Stimulated activated CD4-positive, alpha-beta T cell treated with anti-CD3 and anti-CD28 coated beads, Interleukin-15, amount 100 ng/mL, for 1 hour (primary cell): ENCODE measurements at places on chromosomes 7 and 10.

GRCh38 chr7:83457022-83457892 is 191.7 kb downstream of the SEMA3E start:
- DNase-seq, result no peak

GRCh38 chr10:51651063-51651462 is 48.3 kb downstream of the CSTF2T start:
- DNase-seq, result no peak

- no peak for DNase-seq
Observed at GRCh38 chr7:107253599-107253998, 84.8 kb downstream of the HBP1 start.

DNA sequence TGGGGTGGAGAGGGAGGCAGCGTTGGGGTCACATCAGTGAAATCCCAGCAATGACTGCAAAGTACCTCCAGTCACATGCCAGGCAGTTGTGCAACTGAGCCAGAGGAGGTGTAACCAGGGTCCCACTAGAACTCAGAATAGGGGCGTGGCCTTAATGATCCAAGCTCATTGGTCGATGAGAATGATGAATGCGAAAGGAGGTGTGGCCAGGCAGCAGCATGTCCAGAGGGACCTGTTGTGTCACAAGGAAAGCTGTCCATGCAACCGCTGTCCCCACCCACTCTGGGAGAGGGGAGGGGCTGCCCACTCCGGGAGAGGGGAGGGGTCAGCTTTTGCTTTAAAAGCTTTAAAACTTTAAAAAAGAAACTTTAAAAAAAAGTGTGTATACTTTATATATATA is 25.3 kb upstream of the MTPAP start:
- DNase-seq, result no peak

DNA sequence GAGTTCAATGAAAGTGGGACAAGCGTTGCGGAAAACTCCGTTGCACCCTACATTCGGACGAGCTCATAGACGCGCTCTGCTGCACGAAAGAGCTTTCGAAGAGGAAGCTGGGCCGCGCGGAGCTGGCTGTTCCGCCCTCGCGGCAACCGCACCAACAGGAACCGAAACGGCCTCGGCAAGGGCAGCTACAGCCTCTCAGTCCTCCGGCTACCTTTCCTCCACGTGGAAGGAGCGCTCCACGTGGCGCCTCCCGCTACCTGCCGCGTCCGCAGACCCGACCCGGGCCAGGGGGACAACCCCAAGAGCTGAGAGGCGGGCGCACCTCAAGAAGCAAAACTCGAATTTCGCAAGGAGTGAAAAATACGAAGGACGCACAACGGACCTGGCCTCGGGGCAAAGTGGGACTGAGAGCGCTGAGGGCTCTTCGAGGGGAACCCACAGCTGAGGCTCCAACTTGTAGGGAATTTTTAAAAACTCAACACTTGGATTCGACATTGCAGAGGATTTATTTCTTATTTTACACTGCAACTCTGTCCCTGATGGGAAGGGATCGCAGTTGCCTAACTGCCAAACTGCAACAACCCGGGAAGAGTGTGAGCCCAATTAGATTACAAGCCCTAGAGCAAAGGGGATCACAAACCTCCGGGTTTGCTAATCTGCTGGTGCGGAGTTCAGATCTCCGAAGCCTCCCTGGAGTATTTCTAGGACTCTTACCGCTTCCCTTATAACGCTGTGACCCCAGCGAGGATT is 1.4 kb downstream of the HPSE2 start:
- DNase-seq, result no peak

DNA sequence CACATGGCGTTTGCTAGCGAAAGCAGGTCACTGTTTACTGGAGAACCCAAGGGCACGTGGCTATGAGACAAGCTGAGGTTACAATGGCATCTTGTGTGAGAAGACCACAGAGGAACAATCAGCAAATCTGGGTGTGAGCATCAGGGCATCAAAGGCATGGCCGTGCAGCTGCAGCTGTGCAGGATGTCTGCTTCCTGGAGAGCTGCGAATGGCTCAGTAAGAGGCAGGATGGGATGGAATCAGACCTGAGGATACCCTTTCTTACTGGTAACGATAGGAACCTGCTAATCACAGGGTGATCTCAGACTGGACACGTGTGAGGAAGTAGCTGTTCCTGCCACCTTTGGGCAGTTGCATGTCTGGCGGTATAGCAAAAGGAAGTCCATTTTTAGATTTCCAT is 119.5 kb downstream of the RNF216 start:
- no peak for DNase-seq

DNA sequence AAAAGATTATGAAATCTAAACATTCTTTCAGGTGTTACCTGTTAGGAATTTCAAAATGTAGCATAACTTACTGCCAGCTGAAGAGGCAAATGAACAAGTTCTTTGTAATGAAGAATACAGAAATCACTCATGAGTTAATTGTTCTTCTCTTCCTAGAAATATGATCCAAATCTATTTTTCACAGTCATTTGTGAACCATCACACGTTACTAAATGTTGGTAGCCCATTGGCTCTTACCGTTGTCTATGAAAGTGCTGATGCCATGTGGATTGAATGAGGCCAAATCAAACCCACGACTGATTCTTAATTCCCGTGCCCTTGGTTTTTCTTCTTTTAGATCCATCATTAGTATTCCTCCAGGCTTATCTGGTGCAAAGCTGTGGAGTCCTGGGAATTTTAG is 15.9 kb upstream of the PON3 start:
- no peak for DNase-seq

- no peak for DNase-seq
Observed at GRCh38 chr10:119401671-119402395, 140.7 kb downstream of the RGS10 start.

- no peak for DNase-seq
Observed at GRCh38 chr10:133316266-133316665, 7.6 kb downstream of the ZNF511 start.

GRCh38 chr10:126940670-126941310 is 35.6 kb downstream of the DOCK1 start:
- DNase-seq, result no peak

GRCh38 chr7:130461272-130461671 is 20.5 kb upstream of the CEP41 start:
- no peak for DNase-seq

DNA sequence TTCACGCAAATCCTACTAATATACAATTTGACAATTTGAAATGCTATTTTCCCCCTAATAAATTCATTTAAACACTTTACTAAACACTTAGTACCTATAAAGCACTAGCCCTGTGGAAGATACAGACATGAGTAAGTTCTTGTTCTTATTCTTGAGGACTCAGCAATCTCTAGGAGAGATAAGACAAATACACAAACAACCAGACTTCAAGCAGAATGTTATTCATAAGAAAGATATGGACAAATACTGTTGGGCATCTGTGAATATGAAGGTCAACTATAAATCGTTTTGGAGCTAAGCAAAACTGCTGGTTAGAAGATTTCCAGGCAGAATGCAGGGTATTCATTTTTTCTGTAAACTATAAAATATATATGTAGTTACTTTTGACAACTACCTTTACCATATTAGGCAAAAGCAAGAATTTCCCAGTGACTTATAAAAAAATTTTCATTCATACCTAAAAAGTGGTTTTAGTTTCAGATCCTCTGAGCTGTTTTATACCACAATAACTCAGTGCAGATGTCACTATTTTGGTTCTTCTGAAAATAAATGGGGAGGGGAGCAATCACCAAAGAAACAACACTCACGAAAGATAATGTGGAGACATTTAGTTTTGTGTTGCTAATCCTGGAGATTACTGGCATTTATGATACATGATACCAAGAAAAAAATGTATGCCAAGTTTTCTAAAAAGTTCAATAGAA is 3.8 kb downstream of the VPS41 start:
- no peak for DNase-seq

- DNase-seq, result no peak
Observed at GRCh38 chr7:77783545-77783944, 14.7 kb downstream of the TMEM60 start.

DNA sequence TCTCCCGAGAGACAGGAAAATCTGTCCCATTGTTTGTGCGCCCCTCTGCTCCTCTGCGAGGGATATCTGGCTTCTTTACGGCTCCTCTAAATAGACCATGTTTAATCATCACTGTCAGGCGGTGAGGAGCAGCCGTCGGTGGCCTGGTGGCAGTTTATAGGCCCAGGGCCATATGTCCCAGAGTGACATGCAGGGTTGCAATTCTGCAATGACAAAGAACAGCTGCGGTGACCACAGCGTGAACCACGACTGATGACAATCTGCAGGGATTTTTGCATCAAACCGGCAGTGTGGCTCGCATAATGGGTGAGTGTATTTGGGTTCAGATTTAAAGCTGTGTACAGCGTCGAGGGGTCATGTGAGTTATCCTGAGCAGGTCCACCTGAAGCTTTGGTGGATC is 41.5 kb downstream of the GATA3 start:
- no peak for DNase-seq

GRCh38 chr10:43348511-43349312 is 22.7 kb upstream of the FXYD4 start:
- peak; percentile 69 for DNase-seq

DNA sequence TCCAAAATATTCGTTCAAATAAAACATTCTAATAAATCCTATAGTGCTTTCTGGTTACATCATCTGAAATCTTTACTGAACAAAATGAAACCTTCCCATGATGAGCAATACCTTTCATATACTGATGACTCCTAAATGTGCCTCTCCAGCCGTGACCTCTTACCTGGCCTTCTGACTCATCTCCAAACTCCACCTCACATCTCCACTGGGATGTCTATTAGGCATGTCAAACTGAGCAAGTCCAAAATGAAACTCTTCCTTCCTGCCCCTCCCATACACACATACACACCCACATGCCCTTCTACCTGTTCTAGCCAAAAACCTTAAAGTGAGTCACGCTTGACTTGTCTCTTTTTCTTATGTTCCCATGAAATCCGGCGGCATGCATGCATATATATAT is 22.9 kb downstream of the GSAP start:
- DNase-seq, result no peak

- no peak for DNase-seq
Observed at GRCh38 chr7:134932707-134933370, 53.5 kb upstream of the AGBL3 start.

GRCh38 chr10:76021398-76021797 is 590.0 kb downstream of the LRMDA start:
- no peak for DNase-seq

GRCh38 chr7:106281585-106282318 is 3.0 kb downstream of the NAMPT start:
- DNase-seq, result no peak

DNA sequence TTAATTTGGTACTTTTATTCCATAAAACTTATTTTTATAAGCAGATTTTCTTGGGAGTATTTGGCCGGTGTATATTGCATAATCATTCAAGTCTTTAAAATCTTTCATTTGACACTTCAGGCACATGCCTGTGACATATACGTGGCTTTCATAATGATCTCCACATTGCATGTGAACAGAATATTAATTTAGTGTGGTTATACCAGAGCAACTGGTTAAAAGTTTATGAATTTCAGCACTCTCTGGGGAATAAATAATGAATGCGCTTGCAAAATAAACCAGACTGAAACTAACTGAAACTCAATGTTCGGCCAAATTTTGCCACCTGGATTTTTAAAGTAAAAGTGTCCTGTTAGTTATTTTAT is 242.3 kb downstream of the GLI3 start:
- no peak for DNase-seq

DNA sequence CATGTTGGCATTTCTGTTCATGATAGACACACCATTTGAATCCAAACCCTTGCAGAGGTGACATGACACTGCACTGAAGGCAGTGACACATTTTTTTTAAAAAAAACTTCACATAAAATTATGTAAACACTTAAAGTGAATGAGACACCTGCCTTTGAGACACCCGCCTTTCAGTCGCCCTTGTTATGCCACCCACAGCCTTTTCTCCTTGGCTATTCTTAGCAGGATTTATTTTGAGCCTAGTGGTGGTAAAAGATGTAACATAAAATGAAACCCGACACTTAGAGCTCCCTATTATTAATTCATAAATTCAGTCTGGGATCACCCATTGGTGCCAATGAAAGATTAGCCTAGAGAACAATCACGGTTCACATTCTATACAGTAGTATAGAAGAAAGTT is 161.3 kb downstream of the DYNC1I1 start:
- no peak for DNase-seq

GRCh38 chr7:139876622-139877283 is 47.7 kb downstream of the TBXAS1 start:
- DNase-seq, result no peak

DNA sequence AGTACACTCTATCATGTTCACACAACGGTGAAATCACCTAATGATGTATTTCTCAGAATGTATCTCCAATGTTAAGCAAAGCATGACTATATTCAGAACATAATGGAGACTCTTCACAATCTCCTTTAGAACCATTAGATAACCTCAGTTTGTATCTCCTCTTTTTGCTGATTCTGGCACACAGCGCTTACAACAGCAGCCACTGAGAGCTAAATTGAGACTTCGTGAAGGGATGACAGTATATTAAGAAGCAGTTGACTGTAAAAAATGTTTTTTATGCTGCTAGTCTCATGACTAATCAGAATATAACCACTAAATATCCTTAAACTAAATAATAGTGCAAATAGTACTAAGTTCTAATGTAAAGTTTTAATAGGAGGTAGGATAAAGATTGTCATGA is 46.9 kb downstream of the KMT2E start:
- DNase-seq, result no peak

- DNase-seq, result no peak
Observed at GRCh38 chr7:103987451-103987850, 2.0 kb downstream of the RELN start.

DNA sequence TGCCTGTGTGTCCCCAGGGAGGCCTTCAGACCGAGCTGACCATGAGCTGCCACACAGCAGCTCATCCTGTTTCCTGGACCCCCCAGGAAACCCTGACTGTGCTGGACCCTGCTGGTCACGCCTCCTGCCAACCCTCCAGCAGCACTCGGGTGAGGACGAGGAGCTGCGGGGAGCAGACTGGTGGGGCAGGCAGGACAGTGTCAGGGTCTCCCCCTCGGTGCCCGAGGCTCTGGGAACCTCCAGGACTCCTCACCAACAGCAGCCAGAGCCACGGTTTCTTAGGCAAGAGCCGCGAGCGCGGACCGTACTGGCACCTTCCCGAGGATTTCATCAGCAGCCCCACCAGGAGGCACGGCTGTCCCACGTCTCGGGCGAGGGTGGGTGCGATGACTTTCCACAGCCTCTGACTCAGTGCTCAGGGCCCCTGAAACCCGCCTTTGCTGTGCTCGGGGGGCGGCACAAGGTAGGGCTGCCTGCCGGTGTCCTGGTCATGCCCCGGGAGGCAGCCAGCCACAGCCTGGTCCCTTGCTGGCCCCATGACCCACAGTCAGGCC is 186.9 kb downstream of the ELFN1 start:
- no peak for DNase-seq

- DNase-seq, result no peak
Observed at GRCh38 chr7:22356010-22356691, 803 bp downstream of the RAPGEF5 start.

- DNase-seq, result no peak
Observed at GRCh38 chr10:70652761-70653657, 19.3 kb upstream of the ADAMTS14 start.
